ENCODE measurements at places on chromosomes 6 and 20.

DNA sequence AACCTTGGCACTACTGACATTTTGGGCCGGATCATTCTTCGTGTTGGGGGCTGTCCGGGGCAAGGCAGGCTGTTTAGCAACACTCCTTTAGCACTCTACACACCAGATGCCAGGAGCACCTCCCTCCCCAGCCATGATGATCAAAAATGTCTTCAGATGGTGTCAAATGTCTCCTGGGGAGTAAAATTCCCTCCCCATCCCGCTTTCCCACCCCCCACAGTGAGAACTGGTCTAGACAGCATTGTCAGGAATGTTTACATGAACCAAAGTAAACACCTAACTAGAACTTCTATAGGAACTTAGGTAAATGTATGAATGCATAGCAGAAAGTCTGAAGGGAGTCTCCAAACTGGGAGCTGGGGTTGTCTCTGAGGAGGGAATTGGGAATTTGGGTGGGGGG, 70.0 kb upstream of the TOP1 start:
- no peak overlapping the region for H3K27ac ChIP-seq
- no peaks in the 10 kb centered on the region for H3K4me1 ChIP-seq
- no peak for DNase-seq
- H3K36me3 ChIP-seq = no peaks in the 10 kb centered on the region

DNA sequence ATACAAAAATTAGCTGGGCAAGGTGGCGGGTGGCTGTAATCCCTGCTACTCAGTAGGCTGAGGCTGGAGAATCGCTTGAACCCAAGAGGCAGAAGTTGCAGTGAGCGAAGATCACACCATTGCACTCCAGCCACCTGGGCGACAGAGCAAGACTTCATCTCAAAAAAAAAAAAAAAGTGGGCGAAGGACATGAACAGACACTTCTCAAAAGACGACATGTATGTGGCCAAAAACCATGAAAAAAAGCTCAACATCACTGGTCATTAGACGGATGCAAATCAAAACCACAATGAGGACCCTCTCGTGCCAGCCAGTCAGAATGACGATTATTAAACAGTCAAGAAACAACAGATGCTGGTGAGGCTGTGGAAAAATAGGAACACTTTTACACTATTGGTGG, 344.9 kb upstream of the JARID2 start:
- DNase-seq = no peak
- no peaks in the 10 kb centered on the region for H3K36me3 ChIP-seq
- no peak overlapping the region for H3K4me3 ChIP-seq
- no peaks in the 10 kb centered on the region for H3K27me3 ChIP-seq

DNA sequence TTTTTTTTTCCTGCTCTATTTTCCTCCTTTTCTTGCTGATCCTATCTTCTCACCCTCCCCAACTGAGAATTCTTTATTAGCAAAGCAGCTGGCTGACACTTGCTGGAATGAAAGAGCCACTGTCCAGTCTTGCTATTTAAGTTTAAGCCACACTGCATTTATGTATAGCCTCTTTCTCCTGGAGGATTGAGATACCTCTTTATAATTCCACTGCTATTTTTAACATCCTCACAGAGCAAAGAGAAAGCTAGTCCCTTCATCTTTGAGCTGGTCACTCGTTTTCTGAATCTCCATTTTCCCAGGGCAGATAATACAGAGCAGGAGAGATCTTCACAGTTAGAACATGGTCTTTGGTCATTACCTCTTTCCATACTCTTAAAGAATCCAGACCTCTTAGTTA, 36.0 kb upstream of the EEF1A1 start:
- no peak overlapping the region for H3K4me3 ChIP-seq
- DNase-seq = no peak
- H3K27ac ChIP-seq = no peak overlapping the region
- H3K27me3 ChIP-seq = no peaks in the 10 kb centered on the region

DNA sequence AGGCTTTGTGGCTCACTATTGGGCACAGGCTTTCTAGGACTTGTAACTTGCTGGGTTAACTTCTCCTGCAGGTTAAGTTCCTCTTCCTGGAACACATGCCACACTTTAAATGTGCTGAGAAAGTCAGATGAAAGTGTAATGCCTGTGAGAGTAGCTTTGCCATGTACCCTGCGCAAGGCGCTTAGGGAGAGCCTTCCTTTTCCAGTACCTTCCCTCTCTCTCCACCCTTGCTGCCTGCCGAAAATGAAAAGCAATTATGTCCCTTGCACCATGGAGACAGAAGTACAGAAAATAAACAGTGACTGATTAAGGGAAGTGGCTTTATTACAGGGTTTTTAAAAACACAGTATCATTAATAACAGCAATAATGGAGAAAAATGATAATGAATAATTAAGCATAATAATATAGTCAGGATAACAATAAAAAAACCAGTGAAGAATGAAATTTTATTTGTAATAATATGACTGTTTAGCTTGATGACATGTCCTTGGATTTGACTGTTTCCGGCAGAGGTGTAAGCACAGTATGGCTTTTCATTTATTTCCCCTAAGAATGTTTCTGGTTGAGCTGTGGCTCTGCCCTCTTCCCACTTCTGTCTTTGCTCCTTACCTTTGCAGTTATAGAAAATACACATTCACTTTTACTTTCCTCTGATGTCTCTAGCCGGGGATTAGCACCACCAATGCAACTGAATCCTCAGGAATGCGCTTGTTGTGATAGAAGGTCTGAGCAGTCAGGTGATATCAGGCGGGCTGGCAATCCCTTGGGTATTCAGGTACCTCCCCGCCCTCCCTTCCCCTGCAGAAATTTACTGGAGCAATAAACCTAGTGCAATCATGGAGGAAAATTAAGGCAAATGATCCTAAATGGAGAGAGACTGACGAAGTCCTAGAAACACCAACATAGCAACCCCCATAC, 472.3 kb upstream of the CITED2 start:
- H3K27ac ChIP-seq = no peak overlapping the region
- H3K4me1 ChIP-seq = peaks cover 5% of the 10 kb centered on the region
- no peaks in the 10 kb centered on the region for H3K27me3 ChIP-seq
- H3K4me3 ChIP-seq = no peak overlapping the region
- no peaks in the 10 kb centered on the region for H3K36me3 ChIP-seq

DNA sequence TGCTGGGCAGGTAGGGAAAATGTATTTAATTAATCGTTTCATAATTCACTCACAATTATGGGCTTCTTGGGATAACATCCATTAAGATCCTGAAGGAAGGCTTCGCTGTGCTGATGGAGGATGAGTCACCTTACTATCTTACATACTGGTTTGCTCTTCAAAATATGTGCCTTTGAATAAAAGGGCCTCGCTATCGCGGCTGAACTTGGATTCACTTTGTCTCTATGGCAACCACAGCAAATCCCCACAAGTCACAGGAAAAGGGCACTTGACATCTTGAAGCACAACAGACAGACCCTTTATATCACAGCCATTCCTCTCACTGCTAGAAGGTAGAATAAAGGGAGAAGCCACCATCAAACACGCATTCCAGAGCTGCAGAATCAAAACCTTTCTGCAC, 141.3 kb upstream of the MYLIP start:
- DNase-seq = peak; percentile 28
- H3K27me3 ChIP-seq = no peaks in the 10 kb centered on the region
- no peaks in the 10 kb centered on the region for H3K36me3 ChIP-seq
- H3K4me3 ChIP-seq = no peak overlapping the region
- H3K4me1 ChIP-seq = no peaks in the 10 kb centered on the region
- H3K27ac ChIP-seq = no peak overlapping the region
